AG20443 (cell line): ENCODE measurements at places on chromosomes 5 and 9.

DNA sequence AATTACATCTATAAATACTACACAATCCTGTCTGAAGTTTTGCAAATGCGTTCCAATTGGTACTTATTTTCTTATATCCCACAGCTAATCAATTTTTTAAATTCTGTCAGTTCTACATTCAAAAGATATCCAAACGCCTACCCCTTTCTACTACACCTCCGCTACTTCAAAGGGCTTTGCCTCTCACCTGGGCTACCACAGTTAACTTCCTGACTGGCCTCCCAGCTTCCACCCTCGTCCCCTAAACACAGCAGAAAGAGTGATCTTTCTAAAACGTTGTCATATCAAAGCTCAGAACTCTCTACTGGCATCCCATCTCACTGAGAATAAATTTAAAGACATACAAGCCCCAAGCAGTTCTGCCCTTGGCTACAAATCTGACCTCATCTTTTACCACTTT lies 32.3 kb upstream of the NIPBL start:
- no peak for DNase-seq

DNA sequence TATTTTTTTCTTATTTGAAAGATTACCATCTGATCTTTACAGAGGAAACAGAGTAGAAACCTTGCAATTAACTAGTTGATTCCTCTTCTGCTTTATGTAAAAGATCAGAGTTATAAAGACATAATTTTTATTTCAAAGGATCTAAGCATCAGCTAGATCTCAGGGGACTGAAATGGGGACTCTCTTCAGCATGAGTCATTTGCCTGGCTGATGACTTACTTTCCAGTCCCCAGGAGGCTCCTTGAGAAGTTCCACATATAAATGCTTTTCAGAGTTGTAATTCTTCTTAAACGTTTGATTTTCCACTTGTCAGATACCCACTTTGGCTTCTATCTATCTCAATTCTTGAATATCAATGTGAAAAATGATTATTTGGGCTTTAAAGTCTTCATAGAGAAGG lies 389.4 kb downstream of the RAB3C start:
- DNase-seq, result no peak

- no peak for DNase-seq
These were observed 9.2 kb upstream of the ISL1 start for GRCh38 chr5:51373880-51374523.

- no peak for DNase-seq
These were observed 247.5 kb upstream of the DAPK1 start for GRCh38 chr9:87250205-87250604.

DNA sequence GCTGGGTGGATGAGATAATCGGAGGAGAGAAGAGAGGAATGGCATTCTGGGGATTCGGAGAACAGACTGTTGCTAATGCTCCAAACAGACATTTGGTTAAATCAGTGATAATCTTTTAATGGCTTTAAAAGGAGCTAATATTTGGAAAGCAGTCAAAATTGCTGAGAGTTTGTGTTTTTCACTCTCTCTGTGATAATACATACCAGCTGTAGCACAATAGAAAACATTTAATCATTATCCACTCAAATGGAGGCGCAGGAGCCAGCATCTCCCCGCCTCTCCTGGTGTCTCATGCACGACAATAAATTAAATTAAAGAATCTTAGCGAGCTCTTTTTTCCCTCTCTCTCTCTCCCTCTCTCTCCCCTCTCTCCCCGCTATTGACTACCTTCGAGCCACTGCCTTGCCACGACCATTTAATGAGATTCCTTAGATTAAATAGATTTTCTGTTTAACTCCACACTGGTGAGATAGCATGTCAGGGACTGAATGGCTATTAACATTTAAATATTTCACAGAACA lies 268.6 kb upstream of the MVB12B start:
- DNase-seq, result no peak
